ENCODE measurements at places on chromosomes 3 and 15.

- DNase-seq, result no peak
Observed at GRCh38 chr3:134361162-134361835, 12.9 kb downstream of the AMOTL2 start.

DNA sequence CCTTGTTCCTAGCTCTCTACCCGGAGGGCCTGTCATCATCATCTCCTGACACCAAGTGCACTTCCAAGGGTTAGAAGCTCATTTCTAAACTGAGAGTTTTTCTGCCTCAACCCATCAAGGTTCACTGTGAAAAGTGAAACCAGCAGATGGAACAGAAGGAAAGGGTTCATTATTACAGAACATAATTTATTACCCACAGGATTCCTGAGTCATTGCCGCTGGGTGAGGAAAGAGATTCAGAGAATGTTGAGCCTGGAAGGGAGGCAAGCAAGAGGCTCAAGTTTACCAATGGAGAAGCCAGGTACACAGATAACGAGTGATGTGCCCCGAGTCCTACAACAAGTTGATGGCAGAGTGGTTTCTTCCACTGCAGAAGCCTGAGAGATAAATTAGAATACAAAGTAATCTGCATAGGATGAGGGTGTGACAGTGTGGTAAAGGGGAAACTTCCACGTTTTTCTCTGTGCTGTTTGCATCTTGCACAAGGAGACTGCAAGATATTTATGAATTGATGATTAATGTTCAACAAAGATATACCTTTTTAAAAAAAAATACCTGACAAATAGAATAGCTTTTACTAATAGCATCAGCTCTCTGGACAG, 80.5 kb upstream of the SETMAR start:
- DNase-seq, result no peak

DNA sequence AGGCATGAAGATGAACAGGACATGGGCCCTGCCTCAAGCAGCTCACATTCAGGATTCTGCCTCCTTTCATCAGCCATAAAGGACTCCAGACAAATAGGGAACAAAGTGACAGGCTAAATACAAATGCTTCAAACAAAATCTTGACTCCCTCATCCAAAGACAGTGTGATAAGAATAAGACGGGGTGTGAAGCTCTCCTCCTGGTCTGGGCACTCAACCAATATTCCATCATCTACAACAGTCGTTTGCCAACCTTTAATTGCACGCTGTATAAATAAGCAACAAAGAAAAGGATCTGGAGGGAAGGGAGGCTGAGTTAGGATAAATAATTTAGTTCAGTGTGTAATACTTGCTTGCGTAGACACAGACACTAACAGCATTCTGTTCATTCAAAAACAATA, 5.4 kb downstream of the CCDC54 start:
- DNase-seq, result no peak

GRCh38 chr3:196388956-196389355, 43.3 kb downstream of the UBXN7 start:
- DNase-seq, result no peak

DNA sequence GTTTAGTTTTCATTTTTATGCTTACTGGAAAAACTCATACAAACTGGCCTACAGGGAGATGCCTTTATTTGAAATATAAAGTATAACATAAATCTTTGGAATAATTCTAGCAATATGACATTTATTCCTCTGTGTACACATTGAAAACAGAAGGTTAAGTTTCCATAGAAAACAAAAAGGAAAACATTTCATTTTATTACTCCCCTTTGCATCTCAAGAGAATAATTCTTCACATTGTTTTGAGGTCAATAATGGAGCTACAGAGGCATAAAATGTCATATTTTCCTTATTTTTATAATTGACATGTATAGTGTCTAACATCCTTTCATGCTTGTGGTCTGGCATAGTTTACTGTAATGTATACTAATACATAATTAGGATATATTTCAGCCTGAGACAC, 187.6 kb upstream of the AGTR1 start:
- DNase-seq, result no peak

DNA sequence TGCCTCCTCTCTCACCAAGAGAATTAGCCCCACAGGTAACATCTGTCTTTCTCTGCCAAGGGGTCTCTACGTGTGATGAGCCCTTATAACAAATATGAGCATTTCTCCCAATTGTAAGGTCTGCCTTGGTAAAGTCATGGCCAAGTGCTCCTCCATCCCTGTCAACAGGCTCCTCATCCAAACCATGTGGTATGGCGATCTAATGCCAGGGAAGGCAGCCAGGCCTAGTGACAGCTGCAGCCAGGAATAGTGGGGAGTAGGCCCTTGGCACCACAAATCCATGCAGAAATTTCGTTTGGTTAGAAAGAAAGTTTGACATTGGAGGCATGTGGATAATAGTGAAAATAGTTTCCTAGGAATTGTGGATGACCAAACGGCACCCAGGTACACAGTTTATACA, 4.7 kb upstream of the LRTM1 start:
- no peak for DNase-seq

- peak; percentile 24 for DNase-seq
Observed at GRCh38 chr15:66287461-66288057, 5.8 kb upstream of the DIS3L start.

GRCh38 chr3:141498598-141499223, 11.9 kb downstream of the RASA2 start:
- no peak for DNase-seq

- DNase-seq, result no peak
Observed at GRCh38 chr15:35141743-35142471, 56.8 kb upstream of the NANOGP8 start.

DNA sequence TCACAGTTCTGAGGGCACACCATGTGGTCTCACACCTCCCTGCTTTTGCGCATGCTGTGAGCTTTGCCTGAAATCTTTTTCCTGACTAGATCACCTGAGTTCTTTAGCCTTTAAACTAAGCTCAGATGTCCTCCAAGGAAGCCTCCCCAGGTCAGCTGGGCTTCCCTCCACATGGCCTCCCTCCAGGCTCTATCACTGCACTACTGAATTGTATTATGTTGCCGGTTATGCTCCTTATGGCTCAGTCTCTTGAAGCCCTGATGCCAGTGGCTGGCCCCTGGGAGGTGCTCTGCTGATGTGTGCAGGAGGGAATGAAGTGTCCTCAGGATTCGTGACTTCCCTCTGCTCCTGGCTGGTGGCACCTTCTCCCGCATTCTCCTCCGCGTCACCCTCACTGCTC, 93.3 kb upstream of the BLM start:
- no peak for DNase-seq

- no peak for DNase-seq
Observed at GRCh38 chr3:139292711-139293664, 50.8 kb upstream of the MRPS22 start.

DNA sequence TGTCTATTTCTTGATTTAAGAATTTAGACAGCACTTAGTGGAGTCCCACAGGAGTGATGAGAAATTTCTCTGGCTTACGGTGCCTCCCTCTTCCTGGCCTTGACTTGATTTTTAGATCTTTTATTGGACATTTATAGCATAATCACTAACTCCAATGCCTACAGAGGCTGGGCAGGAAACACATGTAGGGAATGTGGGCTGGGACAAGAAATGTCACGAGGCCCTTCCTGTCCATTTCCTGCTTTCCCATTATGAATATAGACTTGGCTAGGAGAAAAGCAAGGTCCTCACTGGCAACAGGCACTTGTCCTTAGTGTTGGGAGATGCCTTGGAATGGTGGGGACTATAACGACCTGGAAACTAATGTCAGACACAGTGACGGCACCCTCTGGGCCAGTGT, 100.3 kb downstream of the MYLK start:
- DNase-seq, result no peak

DNA sequence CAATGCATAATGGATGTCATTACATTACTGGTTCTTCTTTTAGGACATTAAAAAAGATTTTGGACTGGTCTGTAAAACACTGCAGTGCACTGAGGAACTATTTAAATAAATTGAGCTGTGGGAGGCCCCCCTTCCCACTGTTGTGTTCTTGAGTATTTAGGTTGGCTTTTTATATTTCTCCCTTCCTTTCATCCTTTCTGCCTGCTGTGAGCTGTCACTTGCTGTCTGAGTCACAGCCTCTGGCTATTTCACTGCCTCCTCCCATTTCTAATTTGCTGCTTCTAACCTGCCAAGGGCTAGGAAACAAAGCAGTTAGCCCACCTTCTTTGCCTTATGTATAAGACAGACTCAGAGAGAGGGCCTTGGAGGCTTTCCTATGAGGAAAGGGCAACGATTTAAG, 89.0 kb upstream of the FNDC3B start:
- no peak for DNase-seq

DNA sequence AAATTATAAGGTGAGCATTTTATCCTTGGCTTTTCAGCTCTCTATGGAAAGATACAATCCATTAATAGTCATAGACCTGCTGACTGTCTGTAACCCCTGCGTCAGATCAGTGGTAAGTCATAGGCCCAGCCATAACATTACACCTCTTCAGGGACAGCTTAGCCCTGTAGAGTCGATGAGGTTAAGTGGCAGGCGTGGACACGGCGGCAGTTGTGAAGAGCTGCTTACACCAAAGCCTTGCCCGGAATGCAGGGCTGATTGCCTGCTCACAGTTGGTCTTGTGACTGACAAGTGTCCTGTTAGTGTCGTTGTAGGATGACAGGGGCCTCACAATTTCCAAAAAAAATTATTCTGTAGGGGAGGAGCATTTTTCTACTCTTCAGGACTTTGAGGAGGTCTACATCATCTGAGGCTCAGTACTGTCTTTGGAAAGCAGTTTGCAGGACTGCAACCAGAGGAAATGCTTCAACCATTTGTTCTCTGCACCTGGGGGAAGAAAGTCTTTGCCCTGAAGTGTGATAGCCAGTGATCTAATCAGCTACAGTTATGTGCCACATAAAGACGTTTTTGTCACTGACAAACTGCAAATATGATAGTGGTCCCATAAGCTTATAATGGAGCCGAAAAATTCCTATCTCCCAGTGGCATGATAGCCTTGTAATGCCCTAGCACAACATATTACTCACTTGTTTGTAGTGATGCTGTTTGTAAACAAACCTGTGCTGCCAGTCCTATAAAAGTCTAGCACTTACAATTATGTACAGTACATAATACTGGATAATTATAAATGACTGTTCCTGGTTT, 14.9 kb upstream of the SELENOT start:
- no peak for DNase-seq

DNA sequence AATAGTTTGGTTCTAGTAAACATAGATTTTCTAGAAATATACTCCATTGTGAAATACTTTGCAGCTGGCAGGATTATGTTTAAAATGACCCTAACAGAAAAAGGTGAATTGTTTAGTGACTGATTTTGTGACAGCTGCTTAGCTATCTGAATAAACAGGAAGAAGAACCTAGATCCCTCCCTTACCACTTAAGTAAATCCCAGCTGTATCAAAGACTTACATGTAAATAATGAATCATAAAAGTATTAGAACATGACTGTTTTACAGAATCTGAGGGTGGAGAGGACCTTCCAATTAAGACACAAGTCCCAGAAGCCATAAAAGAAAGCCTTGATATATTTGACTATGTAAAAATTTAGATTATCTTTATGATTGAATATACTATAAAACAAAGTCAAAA, 15.9 kb downstream of the SLC49A4 start:
- DNase-seq, result no peak

DNA sequence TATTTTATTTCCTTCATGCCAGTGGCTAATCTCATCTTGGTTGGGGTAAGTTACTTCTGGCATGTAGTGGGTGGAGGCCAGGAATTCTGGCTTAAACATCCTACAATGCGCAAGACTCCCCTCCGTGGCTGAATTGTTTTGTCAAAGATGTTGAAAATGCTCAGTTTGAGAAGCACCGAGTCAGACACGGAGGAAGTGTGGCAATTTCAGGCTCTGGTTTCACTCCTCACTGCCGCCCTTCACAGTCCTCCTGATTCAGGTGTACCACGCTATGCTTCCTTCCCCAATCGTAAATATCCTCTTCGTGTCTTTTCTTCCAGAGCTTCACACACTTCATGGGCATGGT, 150.7 kb downstream of the OPA1 start:
- no peak for DNase-seq

- DNase-seq, result no peak
Observed at GRCh38 chr15:44710236-44711095, 657 bp downstream of the PATL2 start.

GRCh38 chr3:111314181-111314873, 227.7 kb upstream of the CD96 start:
- no peak for DNase-seq

GRCh38 chr3:38573556-38573955, 75.9 kb downstream of the SCN5A start:
- DNase-seq, result no peak

DNA sequence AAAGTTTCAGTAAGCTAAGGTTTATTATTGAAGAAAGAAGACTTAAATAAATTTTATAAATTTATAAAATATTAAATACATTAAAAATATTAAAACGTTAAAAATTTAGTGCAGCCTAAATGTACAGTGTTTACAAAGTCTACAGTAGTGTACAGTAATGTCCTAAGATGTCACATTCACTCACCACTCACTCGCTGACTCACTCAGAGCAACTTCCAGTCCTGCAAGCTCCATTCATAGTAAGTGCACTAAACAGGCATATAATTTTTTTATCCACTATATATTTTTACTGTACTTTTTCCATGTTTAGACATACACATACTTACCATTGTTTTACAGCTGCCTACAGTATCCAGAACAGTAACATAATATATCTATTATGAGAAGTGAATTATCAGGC, 51.5 kb downstream of the TJP1 start:
- DNase-seq, result no peak

DNA sequence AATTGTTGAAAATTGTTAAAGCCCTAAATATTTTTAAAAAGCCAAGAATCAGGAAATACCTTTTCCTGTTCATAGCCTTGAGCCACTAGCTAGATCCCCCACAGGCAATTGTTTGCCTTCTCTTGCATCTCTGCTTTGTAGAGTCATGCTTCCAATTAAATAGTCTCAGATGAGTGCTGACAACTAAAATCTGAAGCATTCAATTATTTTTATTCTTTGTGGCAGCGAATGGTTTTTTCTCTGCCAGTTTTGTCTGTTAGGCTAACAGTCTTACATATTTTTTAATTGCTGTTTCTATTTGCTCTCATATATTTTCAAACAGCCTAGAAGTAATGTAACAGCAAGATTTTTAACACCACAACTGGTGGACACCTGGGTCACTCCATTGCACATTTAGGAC, 277.1 kb upstream of the GBE1 start:
- no peak for DNase-seq

DNA sequence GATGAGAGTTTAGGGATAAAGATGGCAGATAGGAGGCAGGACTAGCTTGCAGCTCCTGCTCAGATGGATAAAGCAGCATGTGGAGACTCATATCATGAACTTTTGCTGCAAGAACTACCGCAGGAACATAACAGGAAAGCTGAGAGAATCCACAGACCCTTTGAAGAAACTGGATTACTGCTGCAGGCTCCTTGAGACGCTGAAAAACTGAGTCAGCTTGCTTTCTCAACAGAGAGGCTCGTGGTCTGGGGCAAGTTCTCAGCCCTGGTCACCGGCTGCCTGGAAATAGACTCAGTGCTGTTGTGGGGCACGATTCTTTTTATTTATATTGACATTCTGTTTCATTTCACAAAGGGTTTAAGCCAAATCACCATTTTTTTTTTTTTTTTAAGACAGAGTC, 28.8 kb upstream of the TRIM59 start:
- no peak for DNase-seq

- DNase-seq, result no peak
Observed at GRCh38 chr3:171744158-171744741, 66.0 kb downstream of the PLD1 start.
